Stimulated activated CD4-positive, alpha-beta T cell treated with anti-CD3 and anti-CD28 coated beads, Interleukin-15, amount 100 ng/mL, for 1 hour (primary cell): ENCODE measurements at places on chromosomes 12 and 14.

DNA sequence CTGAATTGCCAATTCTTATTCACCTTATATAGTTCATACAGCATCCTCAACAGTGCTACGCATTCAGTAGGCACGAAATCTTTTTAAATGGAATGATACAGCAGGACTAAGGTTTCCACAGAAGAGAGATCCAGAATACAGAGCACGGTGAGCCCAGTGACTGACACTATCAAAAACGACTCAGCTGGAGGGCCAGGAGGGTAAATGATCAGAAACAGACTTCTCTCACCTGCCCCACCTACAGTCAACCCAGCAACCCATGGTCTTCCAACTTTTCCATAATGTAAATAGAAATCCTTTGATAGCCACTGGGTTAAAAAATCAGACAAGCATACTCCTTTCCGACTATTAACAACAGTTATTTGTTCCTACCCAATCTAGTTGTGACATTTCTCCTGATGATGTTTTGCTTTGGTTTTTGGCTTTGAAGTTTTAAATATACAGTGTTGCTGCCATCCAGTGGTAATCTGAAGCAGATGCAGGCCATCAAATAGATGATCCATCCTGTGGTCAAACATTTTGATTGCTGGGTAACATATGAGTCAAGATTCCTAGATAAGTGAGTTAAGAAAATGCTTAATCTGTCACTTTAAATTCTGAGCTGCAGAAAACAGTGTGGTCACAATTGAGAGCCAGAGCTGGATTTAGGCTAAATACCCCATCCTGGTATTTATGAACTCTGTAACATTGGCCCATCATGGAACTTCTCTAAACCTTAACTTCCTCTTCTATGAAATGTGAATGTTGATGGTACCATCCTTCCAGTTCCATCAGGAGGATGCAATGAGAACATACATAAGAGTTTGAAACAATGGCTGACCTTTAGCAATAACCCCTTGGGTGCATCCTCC, 42.0 kb downstream of the GPHB5 start:
- no peak for DNase-seq

DNA sequence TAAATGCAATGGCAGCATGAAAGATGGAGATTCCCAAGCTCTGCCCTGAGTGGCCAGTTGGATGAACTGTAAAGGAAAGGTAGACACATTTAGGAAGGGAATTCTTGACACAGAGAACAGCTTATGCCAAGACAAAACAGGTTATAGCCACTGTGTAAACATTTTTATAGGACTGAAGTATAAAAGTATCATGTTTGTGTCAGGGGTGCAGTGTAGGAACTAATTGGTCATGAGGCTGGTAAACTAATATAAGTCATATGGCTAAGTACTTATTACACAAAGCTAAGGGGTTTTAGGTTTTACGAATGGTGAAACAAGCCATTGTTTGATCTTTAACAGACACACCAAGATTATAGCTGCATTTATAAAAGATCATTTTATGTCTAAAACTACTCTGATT, 207.7 kb upstream of the SLC16A7 start:
- DNase-seq = no peak

DNA sequence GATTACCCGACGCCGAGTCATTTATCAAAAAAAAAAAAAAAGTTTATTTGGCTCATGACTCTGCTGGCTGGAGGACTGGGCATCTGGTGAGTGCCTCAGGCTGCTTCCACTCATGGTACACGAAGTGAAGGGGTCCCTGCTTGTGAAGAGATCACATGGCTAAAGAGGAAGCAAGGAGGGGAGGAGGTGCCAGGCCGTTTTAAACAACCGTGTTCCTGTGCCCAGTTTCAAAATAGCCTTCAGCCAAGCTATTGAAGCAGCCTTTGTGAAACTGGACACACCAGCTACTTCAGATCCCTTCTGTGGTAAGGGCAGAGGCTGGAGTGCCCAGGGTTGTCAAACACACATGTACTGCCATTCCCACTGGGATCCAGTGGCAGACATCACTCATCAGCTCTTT, 7.6 kb downstream of the POP5 start:
- no peak for DNase-seq

DNA sequence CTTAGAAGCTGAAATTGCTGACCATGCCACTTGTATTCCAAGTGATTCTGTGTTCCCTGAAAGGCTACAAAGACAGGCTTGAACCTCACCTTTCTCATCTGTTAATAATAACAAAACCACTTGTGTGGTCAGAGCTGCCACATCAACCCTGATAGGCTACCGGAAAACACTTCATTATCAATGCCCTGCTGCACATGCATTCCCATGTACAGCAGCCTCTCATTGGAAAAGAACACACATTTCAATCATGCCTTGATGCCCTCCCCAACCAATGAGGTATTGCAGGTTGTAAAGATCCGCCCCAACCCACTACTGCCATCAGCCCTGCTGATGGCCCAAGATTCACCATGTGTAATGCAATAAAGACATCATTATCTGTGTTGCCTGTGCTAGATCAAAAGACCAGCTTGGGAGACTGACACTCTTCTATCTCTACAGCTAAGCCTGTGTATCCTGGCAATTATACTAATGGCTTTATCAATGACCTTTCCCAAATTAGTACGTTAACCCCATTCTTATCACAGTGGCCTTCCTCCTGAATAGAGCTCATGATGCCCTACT, 2.8 kb downstream of the GPR19 start:
- DNase-seq = no peak

- no peak for DNase-seq
These were observed 9.5 kb downstream of the POMT2 start for GRCh38 chr14:77311217-77311616.
